Omental fat pad (tissue), 4 donors: ENCODE measurements at places on chromosomes 3 and 15.

- no peak for DNase-seq
Observed at GRCh38 chr3:127112796-127113570, 79.9 kb upstream of the PRR23E start.

DNA sequence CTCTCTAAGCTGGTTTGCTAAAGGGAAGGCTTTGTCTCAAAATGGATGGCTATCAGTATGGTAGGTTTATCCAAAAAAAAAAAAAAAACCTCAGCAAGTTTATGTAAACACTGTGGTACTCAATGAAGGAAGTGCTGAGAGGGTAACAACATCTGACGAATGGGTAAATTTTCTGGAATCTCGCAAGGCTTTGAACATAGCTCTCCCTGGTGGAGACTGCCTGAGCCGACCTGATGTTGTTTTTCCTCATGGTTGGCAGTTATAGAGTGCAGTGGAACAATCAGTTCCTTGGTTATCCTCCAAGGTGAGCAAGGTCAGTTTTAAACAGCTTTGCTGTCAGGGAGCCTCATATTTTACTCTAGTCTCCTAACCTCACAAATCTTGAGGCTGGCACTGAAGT is 94.6 kb downstream of the ZPLD1 start:
- DNase-seq: no peak

- DNase-seq: no peak
Observed at GRCh38 chr3:36740787-36741186, 23.6 kb downstream of the DCLK3 start.

- no peak for DNase-seq
Observed at GRCh38 chr3:15450438-15451215, 23.2 kb downstream of the EAF1 start.

DNA sequence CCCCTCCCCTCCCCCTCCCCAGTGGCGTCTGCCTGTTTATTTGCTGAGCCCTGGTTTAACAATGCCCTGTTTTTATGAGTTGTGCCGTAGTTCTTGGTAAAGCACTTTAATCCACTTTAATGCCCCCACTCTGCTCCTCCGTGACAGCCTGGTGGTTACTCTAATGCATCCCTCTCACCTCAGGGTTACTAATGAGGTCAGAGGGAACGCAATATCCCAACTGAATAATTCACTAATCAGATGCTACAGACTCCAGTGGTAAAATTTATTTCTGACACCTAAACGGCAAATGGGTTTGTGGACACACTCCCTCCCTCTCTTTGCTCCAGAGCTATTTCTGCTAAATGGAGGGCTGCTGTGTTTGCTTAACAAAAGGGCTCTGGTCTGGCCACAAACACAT is 26.1 kb upstream of the NTRK3 start:
- no peak for DNase-seq

DNA sequence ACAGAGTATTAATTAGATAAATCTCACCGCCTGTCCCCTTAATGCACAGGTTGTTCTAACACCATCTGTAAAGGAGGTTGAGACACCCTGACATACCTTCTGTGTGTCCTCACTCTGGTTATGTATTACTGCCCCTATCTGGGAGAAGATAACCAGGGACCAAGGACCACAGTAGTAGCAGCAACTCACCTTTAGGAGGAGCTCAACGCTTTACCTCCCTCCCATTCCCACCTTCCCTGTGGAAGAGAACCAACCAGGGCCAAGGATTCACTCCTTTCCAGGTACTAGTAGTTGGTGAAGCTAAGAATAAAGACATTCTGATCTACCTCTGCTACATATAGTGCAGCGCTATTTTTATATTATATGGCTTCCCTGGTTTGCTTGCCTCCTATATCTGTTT is 232.6 kb downstream of the MEX3B start:
- DNase-seq: no peak

GRCh38 chr15:88985547-88986393 is 72.6 kb upstream of the MFGE8 start:
- DNase-seq: no peak

DNA sequence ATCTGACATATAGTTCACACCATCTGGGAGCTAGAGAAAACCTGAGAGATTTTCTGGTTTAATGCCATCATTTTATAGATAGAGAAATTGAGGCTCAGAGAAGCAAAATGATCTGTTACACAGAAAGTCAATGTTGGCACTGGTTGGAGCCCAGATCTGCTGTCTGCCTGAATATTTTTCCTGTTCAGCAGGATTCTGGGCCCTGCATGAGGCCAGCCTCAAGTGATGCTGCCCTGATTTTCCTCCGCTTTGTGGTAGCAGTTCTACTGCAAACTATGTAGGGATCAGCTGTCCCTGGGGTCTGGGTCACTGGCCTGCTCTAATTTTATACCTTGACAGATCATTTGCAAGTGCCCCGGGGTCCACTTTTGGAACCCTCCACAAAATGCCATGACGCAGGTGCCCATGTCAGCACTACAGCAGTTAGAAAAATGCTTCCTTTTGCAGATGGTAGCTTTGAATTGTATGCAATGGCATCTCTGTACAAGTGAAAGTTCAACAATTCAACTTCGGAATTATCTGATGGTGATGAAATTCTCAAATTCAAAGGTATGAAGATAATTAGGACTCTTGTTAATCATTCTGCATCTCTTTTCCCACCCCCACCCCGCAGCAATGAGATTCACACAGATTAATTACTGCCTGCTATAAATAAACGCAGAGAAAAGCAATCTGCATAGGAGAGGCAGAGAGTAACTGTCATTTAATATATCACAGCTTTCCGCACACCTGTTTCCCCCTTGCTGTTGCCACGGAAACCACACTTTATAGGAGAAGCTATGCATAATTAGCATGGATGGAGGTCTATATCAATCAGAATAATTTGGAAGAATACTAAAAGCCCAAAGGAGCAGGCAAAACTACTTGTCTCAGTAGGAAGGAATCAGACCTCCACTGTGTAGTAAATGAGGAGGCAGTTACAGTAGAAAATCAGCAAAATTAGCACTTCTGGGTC is 222.6 kb downstream of the PDCD6IP start:
- DNase-seq: no peak

- no peak for DNase-seq
Observed at GRCh38 chr3:169146179-169146665, 517.3 kb downstream of the MECOM start.

GRCh38 chr3:18660059-18660458 is 234.9 kb upstream of the SATB1 start:
- no peak for DNase-seq

GRCh38 chr3:56681984-56682461 is 1.0 kb downstream of the TASOR start:
- no peak for DNase-seq

DNA sequence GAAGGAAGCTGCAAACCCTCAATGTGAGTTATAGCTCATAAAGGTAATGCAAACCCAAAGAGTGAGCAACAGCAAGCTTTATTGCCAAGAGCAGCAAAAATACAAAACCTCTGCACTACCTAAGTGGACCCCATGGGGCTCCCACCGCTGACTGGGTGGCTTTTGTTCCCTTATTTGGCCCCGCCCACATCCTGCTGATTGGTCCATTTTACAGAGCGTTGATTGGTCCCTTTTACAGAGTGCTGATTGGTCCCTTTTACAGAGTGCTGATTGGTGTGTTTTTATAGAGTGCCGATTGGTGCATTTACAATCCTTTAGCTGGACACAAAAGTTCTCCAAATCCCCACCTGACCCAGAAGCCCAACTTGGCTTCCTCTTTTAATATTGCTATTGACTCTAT is 154.5 kb upstream of the NSMCE3 start:
- no peak for DNase-seq

DNA sequence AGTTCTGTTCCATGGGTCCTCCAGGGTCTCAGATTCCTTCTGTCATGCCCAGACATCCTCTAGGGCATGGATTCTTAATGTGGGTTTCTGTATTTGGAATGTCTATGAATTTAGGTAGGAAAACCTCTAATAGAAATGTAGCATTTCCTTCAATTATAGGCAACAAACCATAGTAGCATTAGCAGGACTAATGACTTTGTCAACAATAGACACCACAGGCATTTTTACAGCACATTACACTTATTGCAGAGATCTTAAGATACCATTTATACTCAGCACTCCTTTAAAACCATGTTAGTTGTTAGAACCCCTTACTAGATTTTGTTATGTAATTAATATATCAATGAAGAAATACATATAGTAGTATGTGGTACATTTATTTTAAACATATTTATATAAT is 77.8 kb upstream of the TBC1D5 start:
- no peak for DNase-seq

DNA sequence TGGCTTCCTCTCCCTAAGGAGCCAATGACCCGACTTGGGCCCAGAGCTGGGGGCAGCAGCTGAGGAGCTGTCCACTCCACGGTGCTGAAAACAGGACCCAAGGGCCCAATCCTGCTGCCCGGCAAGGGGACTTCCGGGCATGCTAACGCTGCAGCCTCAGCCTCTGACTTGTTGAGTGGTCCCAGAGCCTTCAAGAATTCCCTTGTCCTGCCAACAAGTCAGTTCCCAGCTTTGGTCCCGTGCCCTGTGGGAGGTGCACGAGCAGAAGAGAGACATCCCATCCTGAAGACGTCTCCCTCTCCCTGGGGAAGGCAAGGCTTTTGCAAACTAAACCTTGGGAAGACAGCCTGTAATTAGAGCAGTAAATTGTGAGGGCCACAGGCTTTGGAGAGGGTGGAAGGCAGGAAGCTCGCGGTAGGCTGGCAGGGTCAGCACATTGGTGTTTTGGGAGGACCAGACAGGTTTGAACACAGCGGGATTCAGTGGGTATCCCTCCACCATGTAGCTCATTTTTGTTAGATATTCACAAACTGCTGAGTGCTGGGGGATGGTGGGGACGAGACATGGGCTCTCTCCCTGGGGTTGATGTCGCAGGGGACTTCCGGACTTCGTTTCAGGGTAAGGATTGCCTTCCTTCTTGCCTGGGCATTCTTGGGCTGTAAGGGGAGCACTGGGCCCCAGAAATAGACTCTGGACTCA is 29.8 kb upstream of the PRR23E start:
- DNase-seq: peak; percentile 9

DNA sequence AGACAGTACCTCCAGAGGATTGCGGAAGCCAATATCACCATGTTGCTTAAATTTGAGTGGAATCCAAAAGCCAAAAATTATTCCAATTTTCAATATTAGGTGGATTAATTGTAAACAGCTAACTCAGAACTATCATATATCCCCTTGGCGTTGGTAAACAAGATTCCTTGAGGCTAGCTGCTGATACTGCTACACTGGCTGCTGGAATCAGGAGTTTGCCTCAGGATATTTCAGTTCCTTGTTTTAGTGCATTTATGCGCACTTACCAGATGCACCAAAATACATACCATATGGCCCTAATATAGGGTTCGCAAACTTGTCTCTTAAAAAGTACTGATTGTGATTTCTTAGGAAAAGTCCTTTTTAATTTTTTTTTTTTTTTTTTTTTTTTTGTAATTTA is 605.2 kb upstream of the NAALADL2 start:
- DNase-seq: no peak

DNA sequence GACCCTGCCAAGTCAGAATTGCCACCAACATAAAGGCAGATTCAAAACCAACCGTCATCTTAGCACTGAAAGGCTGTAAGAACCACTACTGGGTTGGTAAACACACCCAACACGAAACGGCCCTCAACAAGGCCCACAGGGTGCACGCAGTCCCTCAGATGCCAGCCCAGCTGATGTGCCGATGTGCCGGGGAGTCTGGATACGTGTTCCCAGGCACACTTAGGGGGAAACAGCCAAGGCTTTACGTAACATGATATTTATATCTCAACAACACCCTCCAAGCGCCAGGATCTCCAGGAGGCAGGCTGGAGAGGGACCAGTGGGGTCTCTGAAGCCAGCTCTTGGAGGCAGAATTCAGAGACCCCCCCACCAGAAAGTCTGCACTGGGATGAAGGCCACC is 14.2 kb downstream of the POC1A start:
- DNase-seq: no peak

DNA sequence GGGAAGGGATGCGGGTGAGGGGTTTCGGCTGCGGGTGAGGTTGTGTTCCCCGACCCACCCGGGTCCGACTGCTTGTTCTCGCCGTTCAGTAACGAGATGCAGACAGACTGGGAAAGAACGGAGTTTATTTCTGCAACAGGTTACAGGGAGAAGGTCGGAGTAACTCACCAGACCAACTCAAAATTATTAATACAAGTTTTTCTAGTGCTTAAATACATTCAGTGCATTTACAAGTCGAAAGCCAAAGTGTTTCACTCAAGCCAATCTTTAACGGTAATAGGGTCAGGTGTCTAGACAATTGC is 492 bp upstream of the HIGD1A start:
- no peak for DNase-seq

- peak; percentile 44 for DNase-seq
Observed at GRCh38 chr3:14452740-14453710, 50.6 kb downstream of the SLC6A6 start.

- DNase-seq: no peak
Observed at GRCh38 chr3:52305926-52306325, 10.2 kb upstream of the DNAH1 start.

GRCh38 chr3:69137412-69137811 is 15.0 kb upstream of the LMOD3 start:
- no peak for DNase-seq

- no peak for DNase-seq
Observed at GRCh38 chr15:33860754-33861153, 107.5 kb upstream of the CHRM5 start.

GRCh38 chr3:72887343-72887704 is 522 bp upstream of the GXYLT2 start:
- DNase-seq: no peak

- DNase-seq: peak; percentile 70
Observed at GRCh38 chr15:75625542-75626347, at the start of gene SNUPN. TSS of gene SNUPN (minus strand) at chr15:75625725. CDS start at chr15:75621051, 4,674 bp downstream.

GRCh38 chr3:38122712-38123290 is 14.1 kb downstream of the ACAA1 start:
- DNase-seq: peak; percentile 6

- DNase-seq: no peak
Observed at GRCh38 chr3:52483081-52483480, 12.1 kb upstream of the STAB1 start.

- no peak for DNase-seq
Observed at GRCh38 chr3:116886202-116886893, 176.8 kb downstream of the TUSC7 start.

DNA sequence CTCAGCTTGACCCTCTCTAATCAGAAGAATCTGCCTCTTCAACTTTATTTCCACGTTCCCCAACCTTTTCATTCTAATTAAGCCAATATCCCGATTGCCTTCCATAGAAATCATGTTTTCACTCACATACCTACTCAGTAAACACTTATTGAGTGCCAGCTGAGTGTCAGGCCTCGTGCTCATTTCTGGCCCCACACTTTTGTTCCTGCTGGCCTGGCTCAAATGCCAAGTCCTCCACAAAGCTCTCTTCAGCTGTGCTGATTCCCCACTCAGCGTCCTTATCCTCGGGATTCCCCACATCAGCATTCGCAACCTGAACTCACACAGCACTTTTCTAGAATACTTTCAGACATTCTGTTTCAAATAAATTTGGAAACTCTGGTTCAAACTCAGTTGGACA is 68.9 kb downstream of the THBS1 start:
- DNase-seq: no peak

DNA sequence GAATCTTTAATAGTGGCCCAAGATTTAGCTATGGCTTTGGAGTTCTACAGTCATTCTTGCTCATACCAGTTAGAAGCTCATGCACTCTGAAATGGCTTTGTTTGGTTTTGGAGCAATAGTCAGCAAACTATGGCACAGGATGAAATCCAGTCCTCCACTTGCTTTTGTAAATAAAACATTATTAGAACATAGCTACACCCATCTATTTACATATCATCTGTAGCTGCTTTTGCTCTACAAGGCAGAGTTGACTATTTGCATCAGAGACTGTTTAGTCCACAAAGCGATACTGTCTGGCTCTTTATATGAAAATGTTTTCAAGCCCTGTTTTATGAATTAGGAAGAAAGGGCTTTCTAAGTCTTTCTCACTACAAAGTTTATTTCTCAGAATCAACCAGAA is 716.9 kb downstream of the AGBL1 start:
- DNase-seq: no peak
